ENCODE measurements at places on chromosomes 13 and 19.

GRCh38 chr19:17323964-17324332 lies 10.7 kb downstream of the ANO8 start:
- no peak for ATAC-seq

- ATAC-seq: no peak
Observed at GRCh38 chr19:30634996-30635975, 263.1 kb downstream of the ZNF536 start.

DNA sequence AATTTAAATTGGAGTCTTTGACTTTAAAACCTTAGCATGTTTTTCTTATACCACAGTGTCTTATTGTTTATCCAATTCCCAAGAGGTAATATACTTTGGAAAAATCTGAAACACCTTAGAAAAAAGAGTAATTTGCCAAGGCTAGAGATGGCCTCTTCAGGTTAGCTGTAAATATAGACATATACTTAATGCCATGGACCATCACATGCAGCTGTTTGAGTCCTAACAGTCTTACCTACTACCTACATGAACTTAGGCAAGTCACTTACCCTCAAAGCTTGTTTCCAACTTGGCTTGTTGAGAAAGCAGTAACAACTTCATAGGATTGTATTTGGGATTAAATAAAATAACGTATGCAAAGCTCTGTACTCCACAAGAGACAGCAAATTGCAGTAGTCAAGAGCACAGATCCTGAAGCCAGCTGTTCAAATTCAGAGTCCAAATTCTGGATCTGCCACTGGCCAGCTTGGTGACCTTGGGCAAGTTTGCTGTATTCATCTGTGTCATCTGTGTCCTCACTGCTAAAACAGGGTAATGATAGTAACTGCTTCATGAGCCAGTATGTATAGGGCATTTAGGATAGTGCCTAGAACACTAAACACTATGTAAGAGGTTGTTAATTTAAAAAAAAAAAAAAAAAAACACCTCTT lies 13.2 kb upstream of the SPART start:
- ATAC-seq: no peak

DNA sequence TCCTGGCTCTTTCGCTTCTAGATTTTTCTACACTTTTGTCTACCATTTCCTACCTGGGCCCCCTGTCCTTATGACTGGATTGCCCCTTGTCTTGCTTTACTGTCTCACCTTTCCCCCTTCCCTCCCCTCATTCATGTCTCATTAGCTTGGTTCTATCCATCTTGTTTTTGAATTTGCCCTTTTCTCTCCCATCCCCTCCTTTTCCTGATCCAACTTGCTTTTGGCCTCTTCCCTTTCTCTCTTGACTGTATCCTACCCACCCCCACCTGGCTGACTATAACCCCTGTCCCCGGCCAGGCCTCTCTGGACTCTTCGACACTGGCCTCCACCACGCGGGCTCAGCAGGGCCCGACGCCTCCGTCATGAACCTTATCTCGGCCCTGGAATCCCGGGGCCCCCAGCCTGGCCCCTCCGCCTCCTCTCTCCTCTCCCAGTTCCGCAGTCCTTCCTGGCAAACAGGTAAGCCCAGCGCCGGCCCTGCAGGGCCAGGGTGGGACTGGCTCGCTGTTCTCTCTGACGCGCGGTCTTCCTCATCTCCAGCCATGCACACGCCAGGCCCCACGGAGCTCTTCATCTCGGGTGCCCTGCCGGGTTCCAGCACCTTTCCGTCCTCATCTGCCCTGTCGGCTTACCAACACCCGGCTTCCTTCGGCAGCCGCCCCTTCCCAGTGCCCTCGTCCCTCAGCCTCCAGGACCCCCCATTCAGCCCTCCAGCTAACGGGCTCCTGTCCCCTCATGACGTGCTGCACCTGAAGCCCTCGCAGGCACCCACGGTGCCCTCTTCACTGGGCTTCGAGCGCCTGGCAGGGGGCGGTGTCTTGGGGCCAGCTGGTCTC lies 3.4 kb downstream of the PRR12 start:
- ATAC-seq: no peak

DNA sequence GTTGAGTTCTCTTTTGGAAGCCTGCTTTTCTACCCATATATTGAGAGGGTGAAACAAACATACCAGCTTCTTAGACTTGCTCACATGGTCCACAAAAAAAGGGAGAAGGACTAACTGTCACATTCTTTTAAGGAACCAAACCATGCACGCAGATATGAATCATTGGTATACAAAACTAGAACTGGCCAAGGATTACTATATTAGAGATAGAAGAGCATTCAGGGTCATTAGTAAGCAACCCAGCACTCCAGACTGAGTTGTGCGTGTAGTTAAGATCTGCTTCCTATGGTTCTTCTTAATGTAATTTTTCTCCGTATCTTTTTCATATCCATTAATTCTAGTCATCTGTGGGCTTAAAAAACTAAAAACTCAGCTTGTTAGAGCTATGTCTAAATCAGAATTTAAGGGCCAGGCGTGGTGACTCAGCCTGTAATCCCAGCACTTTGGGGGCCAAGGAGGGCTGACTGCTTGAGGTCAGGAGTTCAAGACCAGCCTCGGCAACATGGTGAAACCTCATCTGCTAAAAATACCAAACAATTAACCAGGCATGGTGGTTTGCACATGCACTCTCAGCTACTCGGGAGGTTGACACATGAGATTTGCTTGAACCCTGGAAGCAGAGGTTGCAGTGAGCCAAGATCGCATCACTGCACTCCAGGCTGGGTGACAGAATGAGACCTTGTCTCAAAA lies 19.6 kb downstream of the ALG5 start:
- ATAC-seq: no peak

DNA sequence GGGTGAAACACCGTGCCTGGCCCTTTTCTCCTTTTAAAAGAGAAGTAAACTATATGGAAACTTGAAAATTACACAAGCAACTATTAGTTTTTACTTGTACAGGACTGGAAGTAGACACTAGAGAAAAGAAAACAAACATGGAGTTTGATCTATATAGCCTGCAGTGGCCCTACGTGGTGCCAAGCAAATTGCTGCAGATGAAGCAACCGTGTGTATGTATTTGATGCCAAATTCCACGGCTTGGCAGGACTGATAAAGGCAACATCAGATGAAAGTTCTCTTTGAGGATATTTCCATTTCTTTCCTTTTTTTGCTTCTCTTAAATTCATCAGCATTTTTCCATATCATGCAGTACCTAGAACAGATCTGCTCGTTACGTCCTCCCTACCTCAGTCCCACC lies 49.8 kb downstream of the ATP8A2 start:
- ATAC-seq: no peak

DNA sequence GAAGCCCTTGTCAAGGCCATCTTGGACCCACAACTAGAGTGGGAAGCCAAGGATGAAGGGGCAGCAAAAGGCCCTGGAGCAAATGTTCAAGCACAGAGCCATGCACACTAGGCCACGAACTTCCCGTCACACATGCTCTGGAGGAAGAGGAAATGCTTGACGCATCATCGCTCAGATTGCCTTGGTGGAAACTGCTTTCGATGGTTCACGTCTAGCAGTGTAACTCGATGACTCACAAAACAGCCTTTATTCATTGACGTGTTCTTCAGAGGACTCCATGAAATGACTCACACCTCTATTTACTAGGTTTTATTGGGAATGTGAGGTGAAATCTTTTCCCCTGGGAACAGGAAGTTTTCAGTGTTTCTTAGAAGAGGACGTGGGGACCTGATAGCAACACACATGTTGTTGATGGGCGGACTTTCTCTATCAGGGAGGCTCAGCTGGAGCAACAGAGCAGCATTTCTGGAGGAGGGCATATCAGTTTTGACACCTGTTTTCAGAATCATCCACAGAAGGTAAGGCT lies 79.8 kb upstream of the FLT1 start:
- peak; percentile 82 for ATAC-seq

GRCh38 chr13:60001889-60002288 lies 161.8 kb downstream of the DIAPH3 start:
- no peak for ATAC-seq

Data from motor neuron (in vitro differentiated cells).